Posterior cingulate gyrus (tissue), 11 donors: ENCODE measurements at places on chromosomes 13 and 19.

GRCh38 chr19:13748169-13748828, 16.0 kb upstream of the MRI1 start:
- no peak for DNase-seq

DNA sequence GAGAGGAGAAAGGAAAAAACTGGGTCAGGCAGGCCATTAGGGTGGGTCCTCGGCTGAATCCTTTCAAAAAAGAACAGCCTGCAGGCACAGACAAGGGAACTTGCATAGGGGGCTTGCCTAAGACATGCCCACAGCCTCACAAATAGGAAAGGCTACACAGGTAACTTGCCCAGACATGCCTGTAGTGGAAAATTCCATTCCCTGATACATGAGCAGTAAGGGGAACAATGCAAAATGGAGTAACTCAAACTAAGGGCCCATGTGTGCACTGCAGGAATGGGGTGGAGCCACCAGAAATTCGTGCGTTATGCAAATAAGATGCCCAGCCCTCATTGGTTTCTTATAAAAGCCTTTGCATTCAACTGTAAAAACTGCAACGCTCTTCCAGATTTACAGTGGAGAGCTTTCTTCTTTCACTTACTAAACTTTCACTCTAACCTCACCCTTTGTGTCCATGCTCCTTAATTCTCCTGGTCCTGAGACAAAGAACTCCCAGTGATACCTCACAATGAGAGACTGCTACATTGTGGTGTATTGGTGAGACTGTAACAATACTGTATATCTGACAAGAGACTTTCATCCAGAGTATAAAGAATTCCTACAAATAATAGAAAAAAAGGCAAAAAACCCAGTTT, 59.5 kb upstream of the SLITRK1 start:
- no peak for DNase-seq

GRCh38 chr13:36920616-36921185, 663 bp upstream of the SMAD9 start:
- no peak for DNase-seq

- no peak for DNase-seq
These were observed 14.0 kb upstream of the CD70 start for GRCh38 chr19:6604906-6605305.

GRCh38 chr13:40494946-40495620, 171.4 kb downstream of the FOXO1 start:
- no peak for DNase-seq

GRCh38 chr13:25110956-25111584, 15.1 kb downstream of the PABPC3 start:
- DNase-seq, result no peak

DNA sequence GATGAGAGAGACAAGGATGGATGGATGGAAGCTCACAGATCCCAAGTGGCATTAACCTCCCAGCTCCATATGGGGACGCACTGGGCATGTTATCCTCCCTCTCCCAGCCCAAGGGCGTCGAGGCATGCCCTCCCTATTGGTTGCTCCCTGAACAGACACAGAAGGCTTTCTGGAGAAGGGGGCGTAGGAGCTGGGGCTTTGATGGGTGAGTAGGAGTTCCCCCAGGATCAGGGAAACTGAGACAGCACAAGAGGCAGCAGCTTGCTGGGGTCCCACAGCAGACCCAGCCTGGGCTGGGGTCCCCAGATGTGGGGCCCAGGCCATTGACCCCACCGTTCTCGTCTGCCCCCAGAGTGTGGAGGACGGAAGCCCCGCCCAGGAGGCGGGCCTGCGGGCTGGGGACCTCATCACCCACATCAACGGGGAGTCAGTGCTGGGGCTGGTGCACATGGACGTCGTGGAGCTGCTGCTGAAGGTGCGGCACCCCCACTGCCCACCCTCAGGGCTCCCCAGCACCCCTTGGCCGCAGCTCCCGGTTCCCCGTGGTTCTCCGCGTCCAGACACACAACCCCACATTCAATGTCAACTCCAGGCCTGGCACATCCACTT, 7.5 kb upstream of the PIK3R2 start:
- peak; percentile 59 for DNase-seq

GRCh38 chr13:45799451-45799850, 52.1 kb downstream of the SIAH3 start:
- DNase-seq, result no peak

DNA sequence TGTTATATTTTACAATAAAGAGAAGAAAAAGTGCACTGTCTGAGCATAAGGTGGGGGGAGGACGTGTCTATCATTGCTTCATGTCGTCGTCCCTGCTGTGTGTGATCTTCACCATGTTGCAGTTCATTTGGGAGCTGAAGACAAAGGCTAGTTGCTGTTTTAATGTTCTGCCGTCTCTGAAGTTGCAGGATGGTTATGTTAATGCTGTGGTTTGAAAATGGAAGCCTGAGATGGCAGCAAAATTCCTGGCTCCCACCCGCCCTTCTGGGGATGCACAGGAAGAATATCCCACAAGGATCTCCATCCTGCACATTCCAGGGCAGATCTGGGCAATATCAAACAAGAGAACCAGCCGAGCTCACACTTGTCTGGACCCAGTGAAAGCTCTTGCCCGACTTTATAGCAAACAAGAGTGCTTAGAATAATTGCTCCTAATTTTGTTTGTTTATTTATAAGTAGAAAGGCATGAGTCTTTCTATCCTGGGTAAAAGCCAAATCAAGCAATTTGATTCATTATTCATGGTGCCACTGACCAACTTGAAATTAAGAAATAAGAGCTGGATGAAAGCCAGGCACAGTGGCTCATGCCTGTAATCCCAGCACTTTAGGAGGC, 110.3 kb upstream of the ABCC4 start:
- DNase-seq, result no peak

DNA sequence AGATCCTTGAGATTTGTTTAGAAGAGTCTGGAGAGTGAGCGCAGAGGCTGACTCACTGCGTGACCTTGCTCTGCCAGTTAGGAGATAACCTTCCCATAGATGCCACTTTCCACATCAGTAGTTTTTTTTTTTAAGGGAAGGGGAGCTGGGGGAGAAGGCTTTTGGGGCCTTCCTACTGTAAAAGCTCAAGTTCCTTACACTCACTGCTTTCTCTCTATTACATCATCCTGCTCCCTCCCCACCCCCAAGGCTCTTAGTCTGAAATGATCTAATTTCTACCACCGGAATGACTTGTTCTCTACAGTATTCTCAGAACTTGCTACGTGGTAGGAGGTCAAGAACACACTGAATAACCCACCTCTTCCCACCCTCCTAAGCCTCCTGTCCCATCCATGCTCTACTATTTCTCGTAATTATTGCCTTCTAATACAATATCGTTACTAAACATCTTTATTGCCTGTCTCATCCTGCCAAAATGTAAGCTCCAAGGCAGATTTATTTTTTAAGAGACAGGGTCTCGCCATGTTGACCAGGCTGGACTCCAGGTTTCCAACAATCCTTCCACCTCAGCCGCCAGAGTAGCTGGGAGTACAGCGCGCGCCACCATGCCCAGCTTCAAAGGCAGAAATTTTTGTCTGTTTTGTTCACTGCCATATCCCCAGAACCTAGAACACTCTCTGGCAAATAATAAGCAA, 1.2 kb downstream of the LONP1 start:
- DNase-seq, result no peak

GRCh38 chr13:41352935-41353840, 42.1 kb downstream of the NAA16 start:
- DNase-seq, result no peak

GRCh38 chr13:77300176-77301037, 26.5 kb downstream of the MYCBP2 start:
- no peak for DNase-seq

GRCh38 chr19:31725051-31725450, 375.8 kb upstream of the TSHZ3 start:
- no peak for DNase-seq

DNA sequence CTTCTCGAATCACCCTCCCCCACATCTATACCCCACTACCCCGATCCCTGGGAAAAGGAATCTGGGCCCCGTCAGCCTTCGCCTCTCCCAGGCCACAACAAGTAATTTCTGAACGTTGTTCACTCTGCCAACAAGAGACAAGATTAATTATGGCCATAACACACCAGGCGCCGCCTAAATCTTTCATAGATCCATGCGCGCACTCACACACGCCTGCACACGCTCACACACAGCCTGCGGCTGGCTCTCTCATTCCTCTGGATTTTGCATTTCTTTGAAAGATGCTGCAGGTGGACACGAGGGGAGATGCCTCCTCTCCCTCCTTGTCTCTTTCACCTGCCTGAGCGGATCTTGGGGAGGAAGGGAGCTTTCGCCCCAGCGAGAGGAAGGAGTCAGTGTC, 17.1 kb downstream of the ZNRF4 start:
- DNase-seq, result no peak

- DNase-seq, result no peak
These were observed 166.2 kb downstream of the ZIC5 start for GRCh38 chr13:99805361-99805760.

GRCh38 chr13:37187105-37187504, 81.6 kb upstream of the CSNK1A1L start:
- DNase-seq, result no peak

- no peak for DNase-seq
These were observed 106.5 kb downstream of the ATP11A start for GRCh38 chr13:112796190-112796915.

DNA sequence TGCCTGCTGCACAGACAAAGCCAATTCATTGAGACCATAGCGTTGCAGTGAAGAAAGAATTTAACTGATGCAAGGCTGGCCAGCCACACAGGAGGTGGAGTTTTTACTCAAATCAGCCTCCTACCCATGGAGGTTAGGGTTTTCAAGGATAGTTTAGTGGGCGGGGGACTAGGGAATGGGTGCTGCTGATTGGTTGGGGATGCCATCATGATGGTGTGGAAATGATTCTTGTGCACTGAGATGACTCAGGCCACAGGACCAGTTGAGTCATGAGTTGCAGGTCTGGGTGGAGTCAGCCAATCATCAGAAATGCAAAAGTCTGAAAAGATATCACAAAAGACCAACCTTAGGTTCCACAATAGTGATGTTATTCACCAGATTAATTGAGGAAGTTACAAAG, 359.6 kb downstream of the FOXO1 start:
- DNase-seq, result no peak

- peak; percentile 87 for DNase-seq
These were observed 4.5 kb downstream of the TPRX2 start for GRCh38 chr19:47863514-47863936.

GRCh38 chr19:31315652-31316051, 33.6 kb downstream of the TSHZ3 start:
- no peak for DNase-seq

- no peak for DNase-seq
These were observed 71.9 kb downstream of the SUCLA2 start for GRCh38 chr13:47929156-47929555.

GRCh38 chr13:41543664-41544300, 86.4 kb downstream of the RGCC start:
- DNase-seq, result no peak

GRCh38 chr19:7925171-7925851, 624 bp downstream of the CTXN1 start:
- peak; percentile 93 for DNase-seq

- no peak for DNase-seq
These were observed 82.7 kb downstream of the KDM4B start for GRCh38 chr19:5051619-5052018.

DNA sequence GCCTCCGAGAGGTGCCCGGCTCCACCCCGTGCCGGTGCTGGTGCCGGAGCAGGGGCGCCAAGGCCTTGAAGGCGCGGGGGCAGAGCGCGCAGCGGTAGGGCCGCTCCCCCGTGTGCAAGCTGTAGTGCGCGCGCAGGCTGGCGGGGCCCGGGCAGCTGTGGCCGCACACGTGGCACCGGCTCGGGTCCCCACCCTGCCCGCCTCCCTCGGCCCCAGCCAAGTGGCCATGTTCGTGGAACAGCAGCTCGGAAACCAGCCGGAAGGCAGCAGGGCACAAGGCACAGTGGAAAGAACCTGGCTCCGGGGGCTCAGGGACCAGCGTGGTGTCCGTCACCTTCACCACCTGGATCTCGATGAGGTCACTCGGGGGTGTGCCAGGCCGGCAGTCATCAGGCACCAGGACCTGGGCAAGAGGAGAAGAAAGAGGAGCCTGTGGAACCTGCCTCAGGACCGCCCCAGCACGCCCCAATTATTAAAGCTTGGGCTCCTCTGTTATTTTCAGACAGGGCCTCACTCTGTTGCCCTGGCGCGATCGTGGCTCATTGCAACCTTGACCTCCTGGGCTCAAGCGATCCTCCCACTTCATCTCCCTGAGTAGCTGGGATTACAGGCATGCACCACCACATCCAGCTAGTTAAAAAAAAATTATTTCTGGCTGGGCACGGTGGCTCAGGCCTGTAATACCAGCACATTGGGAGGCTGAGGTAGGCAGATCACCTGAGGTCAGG, 2.0 kb downstream of the ZNF784 start:
- no peak for DNase-seq

GRCh38 chr13:93355094-93355493, 128.5 kb downstream of the GPC6 start:
- DNase-seq, result no peak

DNA sequence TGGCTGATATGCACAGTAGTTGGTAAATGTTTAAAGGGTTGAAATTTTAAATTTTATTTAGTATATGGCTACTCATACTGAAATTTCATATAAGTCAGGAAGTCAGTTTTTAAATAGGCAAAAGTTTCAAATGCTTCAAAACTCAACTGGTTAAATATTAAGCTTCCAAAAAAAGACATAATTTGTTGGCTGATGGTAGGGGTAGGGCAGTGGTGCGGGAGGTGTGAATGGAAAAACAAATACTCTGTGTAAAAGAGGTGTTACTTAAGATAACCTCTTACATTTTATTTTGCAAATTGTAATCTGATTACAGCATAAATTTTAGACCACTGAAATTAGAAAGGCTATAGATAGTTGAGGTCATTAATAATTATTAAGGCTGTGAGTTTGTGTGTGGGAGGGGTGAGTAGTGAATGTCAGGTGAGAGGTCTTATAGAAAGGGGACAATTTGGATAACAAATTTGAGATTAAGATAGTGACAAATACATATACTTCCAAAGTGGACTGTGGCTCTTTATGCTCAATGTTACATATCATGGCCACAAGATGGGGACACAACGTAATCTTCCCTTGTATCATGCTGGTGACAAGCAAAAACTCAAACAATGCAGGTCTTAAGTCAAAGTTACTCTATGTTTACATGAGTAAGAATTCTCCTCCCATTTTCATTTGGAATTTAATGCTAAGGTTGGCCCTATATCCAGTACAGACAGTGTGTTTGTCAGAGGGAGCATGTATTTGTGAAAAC, 36.6 kb upstream of the OXGR1 start:
- DNase-seq, result no peak

DNA sequence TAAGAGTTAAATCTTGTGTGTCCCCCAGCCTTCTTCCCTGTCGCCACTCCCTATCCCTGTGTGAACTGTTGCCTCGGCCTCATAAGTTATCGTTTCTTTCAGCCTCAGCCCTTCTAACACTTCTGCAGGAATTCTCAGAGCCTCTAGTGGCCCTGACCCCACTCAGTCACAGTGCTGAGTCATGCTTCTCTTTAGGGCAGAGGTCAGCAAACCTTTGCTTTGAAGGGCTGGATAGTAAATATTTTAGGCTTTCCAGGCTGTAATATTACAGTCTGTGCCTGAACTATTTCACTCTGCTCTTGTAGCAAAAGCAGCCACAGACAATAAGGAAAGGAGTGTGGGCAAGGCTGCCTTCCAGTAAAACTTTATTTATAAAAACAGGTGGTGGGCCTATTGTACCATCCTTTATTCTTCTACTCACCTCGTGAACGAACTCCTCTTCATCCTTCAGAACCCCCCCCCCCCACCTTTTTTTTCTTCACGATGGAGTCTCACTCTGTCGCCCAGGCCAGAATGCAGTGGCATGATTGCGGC, 22.1 kb downstream of the MYO9B start:
- no peak for DNase-seq
